ENCODE measurements at places on chromosomes 3 and 15.

DNA sequence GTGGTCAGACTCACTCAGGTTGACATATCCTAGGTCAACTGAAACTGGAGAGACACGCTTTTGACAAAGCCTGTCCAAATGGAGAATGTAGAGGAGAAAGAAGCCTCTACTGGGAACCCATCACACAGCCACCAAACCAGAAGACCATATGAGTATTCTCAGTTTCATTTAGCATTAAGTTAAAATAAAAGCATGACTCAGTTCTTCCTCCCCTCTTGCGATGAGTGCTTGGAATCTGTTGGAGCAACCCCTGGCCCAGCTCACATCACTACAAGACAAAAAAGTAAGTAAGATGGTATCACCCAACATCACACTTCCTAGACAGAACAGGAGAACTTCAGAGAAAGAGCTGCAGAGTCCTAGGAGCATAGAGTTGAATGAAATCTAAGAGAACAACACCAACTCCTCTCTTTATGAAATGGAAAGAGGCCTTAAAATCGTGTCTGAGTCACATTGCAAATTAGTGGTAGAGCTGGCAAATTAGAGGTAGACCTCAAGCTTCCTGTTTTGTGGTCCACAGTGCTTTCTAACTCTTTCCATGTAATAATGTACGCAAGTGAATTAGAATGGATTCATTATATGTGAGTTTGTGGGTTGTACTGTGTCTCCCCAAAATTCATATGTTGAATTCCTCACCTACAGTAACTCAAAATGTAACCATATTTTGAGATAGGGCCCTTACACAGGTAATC lies 51.2 kb downstream of the FGF12 start:
- no peak for DNase-seq

DNA sequence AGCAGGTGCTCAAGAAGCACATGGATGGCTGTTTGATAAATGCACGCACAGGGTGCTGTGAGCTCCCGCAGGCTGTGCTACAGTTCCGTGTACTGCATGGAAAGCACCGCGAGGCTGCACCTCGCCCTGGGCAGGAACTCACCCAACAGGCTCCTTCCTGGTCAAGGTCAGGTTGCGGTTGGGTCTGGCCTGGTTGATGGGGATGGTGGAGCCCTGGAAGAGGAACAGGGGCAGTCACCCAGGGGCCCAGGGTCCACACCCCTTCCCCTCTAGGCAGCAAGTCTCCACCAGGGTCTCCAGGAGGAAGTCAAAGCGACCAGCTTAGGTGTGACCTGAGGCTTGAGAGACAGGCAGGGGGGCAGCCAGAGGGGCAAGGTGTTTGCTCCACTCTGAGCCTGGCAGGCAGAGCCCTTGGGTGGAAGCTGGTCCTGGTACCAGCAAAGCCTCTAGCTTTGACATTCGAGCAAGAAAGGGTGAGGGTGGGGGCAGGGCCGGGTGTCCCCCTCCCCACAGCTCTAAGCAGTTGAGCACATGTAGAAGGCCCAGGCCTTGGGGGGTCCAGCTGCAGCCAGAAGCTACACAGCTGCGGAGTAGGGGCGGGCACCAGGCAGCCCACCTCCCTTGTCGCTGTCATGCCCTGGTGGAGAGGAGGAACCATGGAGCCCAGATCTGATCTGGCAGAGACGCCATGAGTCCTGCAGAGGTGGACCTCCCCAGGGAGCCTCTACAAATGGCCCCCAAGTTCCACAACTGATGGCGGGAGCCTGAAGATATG lies 46.3 kb upstream of the SLC41A3 start:
- DNase-seq, result no peak

DNA sequence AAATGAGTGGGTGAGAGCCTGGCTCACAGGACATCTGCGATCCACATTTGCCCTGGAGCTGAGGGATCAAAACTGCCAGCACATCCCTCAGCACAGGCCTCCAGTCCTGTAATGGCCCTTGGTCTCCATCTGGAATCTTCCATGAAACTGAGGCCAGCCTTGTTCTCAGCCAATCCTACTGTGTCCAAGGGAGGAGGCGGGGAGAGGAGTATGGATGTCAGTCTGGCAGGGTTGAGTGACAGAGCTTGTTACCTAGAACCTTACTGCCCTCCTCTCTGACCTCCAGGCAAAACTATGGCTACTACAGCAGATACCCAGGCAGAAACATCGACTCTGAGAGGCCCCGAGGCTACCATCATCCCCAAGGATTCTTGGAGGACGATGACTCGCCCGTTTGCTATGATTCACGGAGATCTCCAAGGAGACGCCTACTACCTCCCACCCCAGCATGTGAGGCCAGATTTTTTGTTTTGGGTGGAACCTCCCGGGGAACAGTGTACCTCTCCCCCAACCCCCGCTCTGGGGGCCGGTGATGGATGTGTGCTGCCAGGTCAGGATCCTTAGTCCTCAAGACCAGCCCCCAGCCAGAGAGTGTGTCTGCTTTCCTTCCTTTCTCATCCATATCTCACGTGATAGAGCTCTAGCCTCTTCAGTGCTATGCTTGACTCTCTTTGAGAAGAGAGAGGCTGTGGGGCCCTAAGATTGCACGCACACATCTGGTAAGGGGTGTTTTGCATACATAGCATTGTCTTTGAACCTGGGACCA lies 41.3 kb downstream of the CHDH start:
- DNase-seq, result no peak

- DNase-seq, result peak; percentile 13
Measured at GRCh38 chr3:197003461-197004385, 25.9 kb downstream of the MELTF start.

DNA sequence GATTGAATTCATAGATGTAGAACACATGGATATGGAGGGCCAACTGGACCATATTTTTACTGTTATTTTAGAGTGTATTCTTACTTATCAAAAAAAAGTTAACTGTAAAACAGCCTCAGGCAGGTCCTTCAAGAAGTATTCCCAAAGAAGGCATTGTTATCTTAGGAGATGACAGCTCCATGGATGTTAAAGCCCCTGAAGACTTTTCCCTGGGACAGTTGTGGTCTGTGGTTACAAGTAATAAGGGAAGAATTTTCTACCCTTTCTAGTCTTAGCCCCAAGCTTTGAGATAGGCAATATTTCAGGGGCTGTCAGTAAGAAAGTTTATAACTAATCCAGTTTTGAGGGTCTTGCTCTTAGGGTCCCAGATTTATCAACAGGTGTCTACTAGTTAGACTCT lies 62.5 kb downstream of the LRRC49 start:
- DNase-seq, result no peak

GRCh38 chr15:36210426-36210825 lies 369.0 kb upstream of the CDIN1 start:
- no peak for DNase-seq

DNA sequence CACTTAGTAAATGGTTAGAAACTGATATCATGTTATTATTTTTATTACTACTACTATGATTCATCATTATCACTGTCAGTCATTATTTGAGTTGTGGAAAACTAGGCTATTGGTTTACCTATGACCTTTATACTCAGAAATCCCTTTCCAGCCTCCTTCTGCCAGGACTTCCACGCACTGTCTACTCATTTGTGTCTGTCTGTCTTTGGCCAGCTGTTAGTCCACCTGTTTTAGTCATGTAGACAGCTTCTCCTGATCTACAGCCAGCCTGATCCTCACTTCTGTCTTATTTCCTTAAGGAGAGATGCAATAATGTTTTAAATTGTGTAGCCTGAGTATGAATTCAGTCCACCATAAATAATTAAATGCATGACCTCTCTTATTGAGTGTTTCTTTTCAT lies 162.8 kb downstream of the EPHA3 start:
- DNase-seq, result no peak

DNA sequence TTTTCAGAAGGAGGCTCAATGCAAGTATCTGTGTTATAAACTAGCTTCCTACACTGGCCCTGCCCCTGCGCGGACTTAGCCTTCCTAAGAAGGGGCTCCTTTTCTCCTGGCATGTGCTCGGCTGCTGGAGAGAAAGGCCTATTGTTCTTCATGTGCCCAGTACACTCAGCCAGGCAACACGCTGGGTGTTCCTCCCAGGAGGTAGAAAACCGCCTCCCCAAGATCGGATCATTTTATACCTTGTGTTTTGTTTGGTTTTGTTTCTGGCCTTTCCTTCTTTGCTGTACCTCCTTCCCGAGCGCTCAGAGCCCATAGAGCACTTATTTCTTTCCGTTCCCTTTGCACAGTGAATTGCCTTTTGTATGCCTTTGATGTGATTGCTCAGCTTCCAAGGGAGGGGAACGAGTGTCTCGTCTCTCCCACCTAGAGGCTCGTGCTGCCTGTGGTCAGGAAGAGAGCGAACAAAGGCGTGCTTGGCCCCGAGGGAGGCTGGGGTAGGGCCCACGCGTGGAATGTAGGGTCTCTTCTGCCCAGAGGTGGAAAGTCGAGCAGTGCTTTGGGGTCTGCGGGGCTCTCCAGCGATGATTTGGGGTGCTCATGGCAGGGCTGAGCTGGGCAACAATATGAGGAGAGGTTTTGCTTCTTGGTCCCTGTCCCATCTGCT lies 30.0 kb downstream of the CCNL1 start:
- DNase-seq, result no peak

GRCh38 chr15:57680021-57680420 lies 26.5 kb upstream of the POLR2M start:
- no peak for DNase-seq

GRCh38 chr3:110886222-110886893 lies 185.3 kb upstream of the NECTIN3 start:
- no peak for DNase-seq

DNA sequence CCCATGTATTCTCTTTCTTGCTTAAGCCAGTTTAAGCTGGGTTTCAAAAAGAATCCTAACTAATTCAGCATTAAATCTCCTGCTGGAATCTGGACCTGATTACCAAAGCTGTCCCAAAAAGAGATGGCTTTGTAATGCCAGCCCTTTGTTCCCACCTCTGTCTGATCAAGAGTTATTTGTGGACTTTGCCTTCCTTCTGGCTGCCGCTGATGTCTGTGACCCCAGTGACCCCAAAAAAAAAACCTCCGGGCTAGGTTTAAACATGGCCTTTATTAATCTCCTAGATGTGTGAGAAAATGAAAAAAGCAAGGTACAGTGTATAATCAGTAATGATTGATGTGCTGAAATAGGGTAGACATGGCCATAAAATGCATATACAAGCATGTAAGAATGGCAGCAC lies 20.7 kb downstream of the CRYGS start:
- no peak for DNase-seq

- DNase-seq, result no peak
Measured at GRCh38 chr15:91924183-91924582, 70.7 kb downstream of the SLCO3A1 start.

GRCh38 chr15:80325206-80325605 lies 73.2 kb upstream of the CTXND1 start:
- DNase-seq, result no peak

DNA sequence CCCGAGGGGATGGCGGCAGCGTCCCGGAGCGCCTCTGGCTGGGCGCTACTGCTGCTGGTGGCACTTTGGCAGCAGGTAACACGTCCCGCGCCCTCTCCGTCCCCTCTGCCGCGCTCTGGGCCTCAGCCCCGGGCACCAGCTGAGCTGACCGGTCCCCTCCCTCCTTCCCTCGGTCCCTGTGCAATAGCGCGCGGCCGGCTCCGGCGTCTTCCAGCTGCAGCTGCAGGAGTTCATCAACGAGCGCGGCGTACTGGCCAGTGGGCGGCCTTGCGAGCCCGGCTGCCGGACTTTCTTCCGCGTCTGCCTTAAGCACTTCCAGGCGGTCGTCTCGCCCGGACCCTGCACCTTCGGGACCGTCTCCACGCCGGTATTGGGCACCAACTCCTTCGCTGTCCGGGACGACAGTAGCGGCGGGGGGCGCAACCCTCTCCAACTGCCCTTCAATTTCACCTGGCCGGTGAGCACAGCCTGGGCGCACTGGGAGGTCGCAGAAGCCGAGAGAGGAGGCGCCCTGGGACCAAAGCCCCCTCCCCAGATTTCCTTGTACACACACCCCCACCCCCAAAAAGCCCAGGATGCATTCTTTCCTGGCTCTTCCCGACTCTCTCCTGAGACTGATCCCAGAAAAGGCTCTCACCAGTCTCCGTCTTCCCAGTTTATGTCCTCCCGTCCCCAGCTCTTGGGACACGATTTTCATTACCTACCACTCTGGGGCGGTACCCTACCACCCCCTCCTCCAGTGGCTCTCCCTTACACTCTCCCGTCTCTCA lies 705 bp downstream of the DLL4 start:
- no peak for DNase-seq

DNA sequence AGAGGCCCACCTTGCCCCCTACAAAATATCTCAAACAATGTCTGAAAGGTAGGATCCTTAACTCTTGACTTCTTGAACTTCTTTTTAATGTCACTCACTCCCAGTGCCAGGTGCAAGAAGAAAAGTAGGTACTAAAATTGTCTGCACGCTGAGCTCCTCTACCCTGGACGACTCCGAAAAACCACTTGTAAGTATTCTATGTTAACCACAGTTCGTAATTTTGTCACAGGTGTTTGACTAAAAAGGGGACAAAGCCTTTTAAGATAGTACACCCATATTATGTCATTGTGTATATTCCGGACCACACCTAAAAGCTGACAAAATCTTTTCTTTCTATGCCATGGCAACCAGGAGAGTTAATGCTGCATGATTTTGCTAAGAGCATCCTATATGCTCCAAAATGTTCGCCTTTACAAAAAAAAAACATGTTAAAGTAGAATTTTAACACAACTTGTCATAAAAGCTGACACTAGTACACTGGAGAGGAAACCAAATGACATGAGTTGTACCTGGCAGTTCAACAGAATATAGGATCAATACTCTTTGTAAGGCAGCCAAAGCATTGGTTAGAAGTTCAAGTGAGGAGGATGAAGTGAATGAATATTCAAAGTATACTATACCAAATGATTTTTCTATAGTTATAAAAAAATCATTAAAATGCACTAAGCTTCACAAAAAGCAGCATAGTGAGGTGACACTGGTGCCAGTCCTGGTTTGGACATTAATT lies 210.5 kb downstream of the FOXP1 start:
- DNase-seq, result no peak

DNA sequence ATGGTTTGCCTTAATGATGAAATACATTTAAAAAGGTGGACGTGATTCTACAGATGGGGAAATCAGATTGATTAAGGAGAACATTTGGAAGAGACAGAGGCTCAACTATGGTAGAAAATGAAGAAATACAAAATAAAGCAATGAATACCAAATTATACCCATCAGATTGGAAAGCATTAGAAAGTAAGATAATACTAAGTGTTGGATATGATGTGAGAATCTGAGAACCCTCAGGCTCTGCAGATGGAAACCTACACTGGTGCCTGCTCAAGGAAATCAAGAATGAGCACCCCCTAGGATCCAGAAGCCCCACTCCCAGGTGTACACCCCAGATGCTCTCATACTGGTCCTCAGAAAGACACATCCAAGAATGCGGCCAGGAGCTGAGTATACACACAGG lies 4.6 kb downstream of the FAM174B start:
- DNase-seq, result no peak

- no peak for DNase-seq
Measured at GRCh38 chr3:106765342-106765741, 611.9 kb upstream of the CCDC54 start.

- no peak for DNase-seq
Measured at GRCh38 chr15:37007301-37007700, 93.0 kb downstream of the MEIS2 start.

GRCh38 chr3:121411523-121411922 lies 134.3 kb downstream of the POLQ start:
- DNase-seq, result no peak

- DNase-seq, result no peak
Measured at GRCh38 chr3:68060191-68060590, 405.8 kb upstream of the SUCLG2 start.

- DNase-seq, result no peak
Measured at GRCh38 chr3:27194861-27195483, 174.2 kb downstream of the NEK10 start.

- DNase-seq, result no peak
Measured at GRCh38 chr15:31598620-31599019, 272.0 kb downstream of the KLF13 start.

GRCh38 chr15:85099195-85099803 lies 117.6 kb downstream of the PDE8A start:
- DNase-seq, result no peak
